Osteoblast (primary cell): ENCODE measurements at places on chromosomes 2 and 18. TPM values are rescaled to one million over a fixed set of nuclear protein-coding genes. Genes with fewer than 3 reads are reported as not detected.

DNA sequence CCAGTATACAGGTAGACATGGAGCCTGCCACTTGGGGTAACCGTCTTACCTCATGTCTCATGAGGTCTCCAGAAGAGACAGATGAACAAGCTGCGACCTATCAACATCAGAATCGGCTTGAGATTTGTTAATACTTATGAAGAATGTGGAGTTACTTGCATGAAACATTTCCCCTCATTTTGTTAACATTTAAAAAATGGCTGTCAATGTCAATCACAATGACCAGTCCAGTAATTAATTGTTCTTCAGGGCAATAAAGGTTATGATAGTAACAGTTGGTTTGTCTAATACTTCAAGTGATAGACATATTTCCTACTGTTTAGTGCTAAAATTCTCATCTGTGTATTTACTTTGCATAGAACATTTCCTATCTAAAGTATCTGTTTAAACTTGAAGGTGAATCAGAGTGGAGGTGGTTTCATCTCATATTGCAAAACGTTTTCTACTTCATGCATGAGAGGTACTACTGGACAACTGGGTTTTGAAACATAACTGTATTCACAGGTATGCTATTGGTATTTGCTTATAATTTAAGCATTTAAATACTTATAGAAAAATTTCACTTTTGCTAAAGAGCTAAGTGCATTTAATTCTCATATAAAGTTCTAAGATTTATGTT, 15.1 kb downstream of the SERTAD2 start:
- no peak for DNase-seq

GRCh38 chr2:46850742-46851141, 64.9 kb downstream of the MCFD2 start:
- DNase-seq, result peak; percentile 82

GRCh38 chr2:106143495-106144215, 50.4 kb downstream of the UXS1 start:
- no peak for DNase-seq

Gene TRAPPC8
- total RNA-seq, result 47.0 and 48.0 TPM in 2 replicates

Gene MC5R
- 0.36 and 0.59 TPM in 2 replicates for total RNA-seq

Gene SERPINB13
- total RNA-seq, result under 0.01 TPM in 1 of 2 replicates, not detected in the other

DNA sequence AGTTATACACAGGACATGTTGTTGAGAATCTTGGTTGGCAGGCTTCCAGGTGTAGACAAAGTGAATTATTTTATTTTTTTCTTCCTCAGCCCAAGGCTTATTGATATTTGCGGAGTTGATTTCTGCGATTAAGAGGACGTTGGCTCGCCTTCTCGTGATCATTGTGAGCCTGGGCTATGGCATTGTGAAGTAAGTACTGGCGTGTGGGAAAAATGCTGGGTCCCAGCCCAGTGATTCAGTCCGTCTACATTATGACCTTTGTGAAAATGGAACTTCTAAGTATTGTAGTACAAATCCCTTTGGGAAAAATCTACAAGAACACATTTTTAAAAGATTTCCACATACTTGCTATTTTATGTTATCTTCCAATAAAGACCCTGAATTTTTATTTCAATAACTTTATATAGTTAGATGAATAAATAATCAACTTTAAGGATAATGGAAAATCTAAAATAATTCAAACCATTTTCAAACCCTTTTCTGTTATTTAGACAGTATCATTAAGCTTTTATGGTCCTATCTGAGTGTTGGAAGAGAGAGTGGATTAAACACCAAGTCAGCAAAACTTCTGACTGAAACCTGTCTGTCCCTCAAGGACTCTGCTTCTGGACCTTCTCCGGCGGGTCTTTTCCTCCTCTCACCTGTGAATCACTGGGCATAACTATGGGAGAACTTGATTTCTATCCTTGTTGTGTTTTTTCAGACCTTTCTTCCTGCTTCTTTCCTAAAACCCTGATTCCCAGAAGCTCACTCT, 31.0 kb downstream of the TMEM87B start:
- DNase-seq, result no peak

DNA sequence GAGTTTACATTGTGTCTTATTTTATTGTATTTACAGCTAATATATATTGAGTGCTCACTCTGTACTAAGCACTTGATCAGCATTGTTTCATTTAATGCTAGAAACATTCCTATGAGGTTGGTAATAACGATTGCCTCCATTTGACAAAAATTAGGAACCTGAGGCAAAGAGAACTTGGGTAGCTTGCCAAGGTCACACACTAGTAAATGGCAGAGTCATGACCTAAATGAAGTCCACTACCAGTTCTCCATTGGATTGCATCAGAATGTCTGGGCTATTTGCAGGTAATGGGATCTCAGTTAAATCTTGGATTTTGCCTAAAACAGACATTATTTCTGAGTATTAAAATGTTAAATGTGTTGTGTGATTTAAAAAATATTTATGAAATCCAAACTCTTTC, 65.8 kb upstream of the CRIM1 start:
- no peak for DNase-seq

Gene CPLX4
- not detected in 2 replicates for total RNA-seq

Gene AFG3L2
- total RNA-seq, result 61.9 and 65.5 TPM in 2 replicates

GRCh38 chr2:219291910-219292490, 12.8 kb downstream of the DNAJB2 start:
- no peak for DNase-seq

DNA sequence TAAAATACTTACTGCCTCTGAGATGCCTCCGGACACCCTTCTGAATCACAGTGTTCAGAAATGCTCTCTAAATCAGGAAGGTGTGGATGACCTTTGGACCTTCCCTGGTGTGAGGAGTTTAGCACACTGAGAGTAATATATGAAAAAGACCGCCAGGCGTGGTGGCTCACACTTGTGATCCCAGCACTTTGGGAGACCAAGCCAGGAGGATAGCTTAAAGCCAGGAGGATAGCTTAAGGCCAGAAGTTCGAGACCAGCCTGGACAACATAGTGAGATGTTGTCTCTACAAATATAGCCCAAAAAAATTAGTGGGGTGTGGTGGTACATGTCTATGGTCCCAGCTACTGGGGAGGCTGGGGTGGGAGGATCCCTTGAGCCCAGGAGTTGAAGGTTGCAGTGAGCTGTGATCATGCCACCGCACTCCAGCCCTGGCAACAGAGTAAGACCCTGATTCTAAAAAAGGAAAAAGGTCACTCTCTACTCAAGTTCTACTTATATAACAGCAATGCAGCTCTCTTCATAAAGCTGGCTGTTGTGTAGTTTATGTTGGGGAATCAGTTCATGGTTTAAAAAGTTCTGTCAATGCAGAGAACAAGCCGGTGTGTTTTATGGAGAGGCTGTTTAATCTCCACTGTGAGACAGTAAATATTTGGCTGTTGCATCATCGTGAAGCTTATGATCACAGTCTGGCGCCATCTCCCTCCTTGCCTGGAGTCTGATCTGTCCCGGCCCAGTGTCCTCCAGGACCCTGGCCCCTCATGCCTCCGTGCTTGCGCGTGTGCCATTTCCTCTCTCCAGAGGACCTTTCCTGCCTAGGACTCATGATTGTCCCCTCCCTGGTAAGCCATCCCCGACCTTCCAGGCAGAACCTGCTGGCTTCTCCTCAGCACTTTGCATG, 184.5 kb downstream of the FAM210A start:
- no peak for DNase-seq

Gene CAVIN2
- total RNA-seq, result 1.2 and 1.8 TPM in 2 replicates

- no peak for DNase-seq
Observed at GRCh38 chr18:65414501-65414900, 336.3 kb upstream of the CDH7 start.

- DNase-seq, result no peak
Observed at GRCh38 chr2:85066006-85066740, 67.0 kb upstream of the TCF7L1 start.

- DNase-seq, result no peak
Observed at GRCh38 chr2:144310484-144310883, 209.4 kb downstream of the ZEB2 start.

GRCh38 chr2:194562329-194562728, 1094.7 kb upstream of the SLC39A10 start:
- no peak for DNase-seq

DNA sequence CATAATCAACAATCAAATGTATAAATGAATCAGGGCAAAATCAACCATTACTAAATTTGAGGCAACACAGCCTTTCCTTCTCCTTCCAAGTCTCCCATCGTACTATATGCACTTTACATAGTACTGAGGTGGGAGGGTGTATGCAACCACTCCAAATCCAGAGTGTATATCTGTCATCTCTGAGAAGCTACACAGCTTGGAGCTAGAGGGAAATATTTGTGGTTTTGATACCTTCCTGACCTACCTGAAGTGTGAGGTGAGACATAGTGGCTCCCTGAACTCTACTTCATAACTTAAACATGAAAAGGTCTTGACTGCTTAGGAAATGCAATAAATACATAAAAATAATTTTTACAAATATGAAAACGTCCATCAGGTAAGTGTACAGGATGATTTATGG, 30.1 kb upstream of the SLC40A1 start:
- DNase-seq, result no peak

Gene DLGAP1
- not detected in 2 replicates for total RNA-seq

DNA sequence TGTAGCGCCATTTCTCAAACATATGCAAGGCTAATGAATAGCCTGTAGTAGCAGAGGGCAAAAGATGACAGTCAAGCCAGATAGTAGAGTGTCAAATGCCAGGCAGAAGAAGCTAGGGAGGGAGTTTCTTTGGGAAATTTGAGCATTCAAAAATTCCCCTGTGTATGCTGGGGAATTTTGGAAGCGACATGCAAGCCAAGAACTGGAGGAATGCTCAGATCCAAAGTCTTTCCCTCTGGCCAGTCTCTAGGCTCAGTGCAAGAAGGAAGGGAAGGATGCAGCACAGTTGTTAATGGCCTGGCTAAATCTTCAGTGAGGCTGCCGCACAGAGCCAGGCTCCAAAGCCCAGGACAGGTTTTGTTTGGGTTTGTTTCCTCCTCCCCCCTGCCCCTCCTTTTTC, 59.9 kb downstream of the ATP9B start:
- DNase-seq, result no peak

DNA sequence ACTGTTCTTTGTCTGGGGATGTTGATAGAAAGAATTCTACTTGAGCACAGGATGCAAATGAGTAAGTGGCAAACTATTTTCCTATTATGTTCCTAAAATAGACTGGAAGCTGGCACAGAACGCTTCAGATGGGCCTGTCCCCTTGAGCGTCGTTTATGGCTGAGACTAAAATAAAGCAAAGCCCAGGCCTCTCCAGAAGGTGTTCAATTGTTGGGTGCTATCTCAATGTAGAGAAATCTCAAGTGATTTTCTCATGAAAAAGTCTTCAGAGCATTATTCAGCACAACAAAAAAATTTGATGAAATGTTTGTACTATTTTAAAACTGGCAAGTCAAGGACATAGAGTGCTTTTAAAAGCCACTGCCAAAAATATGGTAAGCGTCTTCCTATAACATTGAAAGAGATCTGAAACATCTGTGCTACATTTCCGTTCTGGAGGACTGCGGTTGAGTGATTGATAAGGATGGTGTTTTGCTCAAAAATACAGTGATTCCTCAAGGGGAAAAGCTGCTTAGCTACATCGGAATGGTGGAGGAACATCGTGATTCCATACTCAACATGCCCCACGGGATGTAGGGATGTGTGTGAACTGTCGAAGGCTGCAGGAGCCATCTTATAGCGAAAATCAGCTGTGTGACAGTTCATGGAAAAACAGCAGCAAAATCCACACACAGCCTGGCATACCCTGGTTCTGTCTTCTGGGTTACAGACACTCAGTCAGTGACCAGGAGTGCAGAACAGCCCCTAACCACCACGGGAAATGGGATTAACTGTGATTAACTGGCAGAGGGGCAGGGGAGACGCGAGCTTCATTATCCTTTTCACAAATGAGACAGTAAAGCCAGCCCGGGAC, 10.4 kb upstream of the LRRFIP1 start:
- DNase-seq, result peak; percentile 85

Gene MYCN
- not detected in 2 replicates for total RNA-seq

Gene THSD7B
- under 0.01 TPM in 2 replicates for total RNA-seq

Gene FAM210A
- total RNA-seq, result 18.0 and 24.6 TPM in 2 replicates

GRCh38 chr2:118980573-118980972, 38.6 kb downstream of the MARCO start:
- no peak for DNase-seq

Gene EMILIN2
- total RNA-seq, result 4.3 and 5.0 TPM in 2 replicates

Gene ABCB11
- under 0.01 TPM in 1 of 2 replicates, not detected in the other for total RNA-seq

Gene GALNT14
- total RNA-seq, result not detected in 2 replicates

Gene TTC27
- 24.8 and 25.3 TPM in 2 replicates for total RNA-seq

DNA sequence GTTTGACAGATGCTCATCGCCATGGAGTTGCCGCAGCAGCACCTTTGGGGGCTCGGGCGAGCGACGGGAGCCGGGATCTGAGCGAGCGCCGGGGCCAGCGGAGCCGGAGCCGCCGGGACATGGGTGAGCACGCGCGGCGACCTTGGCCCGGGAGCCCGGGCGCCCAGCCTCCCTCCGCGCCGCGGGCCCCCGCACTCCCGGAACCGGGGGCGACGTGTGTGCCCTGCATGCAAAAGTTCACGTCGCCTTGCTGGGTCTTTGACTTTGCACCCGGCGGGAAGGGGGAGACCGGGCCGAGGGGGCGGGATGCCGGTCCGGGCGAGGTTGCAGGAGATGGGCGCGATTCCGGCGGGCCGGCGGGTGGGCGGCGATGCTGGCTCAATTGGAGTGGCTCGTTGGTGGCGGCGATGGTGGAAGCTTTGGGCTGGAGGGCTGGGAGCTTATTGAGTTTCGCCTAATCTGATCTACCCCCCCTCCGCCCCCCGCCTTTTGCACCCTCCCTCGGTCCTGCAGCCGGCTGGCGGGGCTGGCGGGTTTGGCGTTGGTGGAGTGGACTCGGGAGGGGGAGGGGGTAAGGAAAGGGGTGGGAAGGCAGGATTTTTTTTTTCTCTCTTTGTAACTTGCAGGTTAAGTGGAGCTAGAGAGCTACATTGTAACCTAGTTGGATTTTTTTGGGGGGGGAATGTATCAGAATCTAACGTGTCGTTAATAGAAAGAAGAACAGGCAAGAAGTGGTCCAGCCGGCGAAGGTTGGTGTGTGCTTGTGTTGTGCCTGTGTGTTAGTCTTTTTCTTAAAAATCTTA, at the start of gene SETBP1:
SETBP1 (plus strand) TSS at position 616 of the 803 bp plus-strand sequence. CDS start 20,459 bp downstream, outside the sequence.
- peak; percentile 90 for DNase-seq

GRCh38 chr2:57602733-57603132, 443.9 kb upstream of the VRK2 start:
- no peak for DNase-seq

DNA sequence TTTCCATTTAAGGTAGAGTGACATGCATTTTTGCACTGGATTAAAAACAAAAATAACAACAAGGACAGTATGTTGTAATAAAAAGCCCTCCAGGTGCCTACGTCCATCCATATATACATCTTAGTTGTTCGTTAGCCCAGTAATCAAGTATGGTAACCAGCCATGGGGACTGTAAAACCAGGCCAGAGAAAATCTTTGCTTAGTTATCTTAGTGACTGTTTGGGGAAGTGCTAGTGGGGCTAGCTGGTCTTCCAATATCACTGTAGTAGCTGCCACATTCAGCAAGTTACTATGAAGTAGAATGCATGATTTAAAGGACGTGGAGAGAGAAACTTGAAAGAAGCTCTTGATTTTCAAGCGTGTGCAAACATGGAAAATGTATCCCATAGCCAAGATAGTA, 95.9 kb upstream of the STON1 start:
- DNase-seq, result no peak

- peak; percentile 73 for DNase-seq
Observed at GRCh38 chr2:37389989-37390765, 45.7 kb downstream of the QPCT start.

- DNase-seq, result no peak
Observed at GRCh38 chr2:10613263-10613662, 76.5 kb downstream of the NOL10 start.

- no peak for DNase-seq
Observed at GRCh38 chr2:198096002-198096401, 291.6 kb downstream of the PLCL1 start.

Gene ICA1L
- total RNA-seq, result 8.7 and 12.1 TPM in 2 replicates

- no peak for DNase-seq
Observed at GRCh38 chr18:11663439-11664029, 25.5 kb upstream of the GNAL start.

- DNase-seq, result no peak
Observed at GRCh38 chr18:5444269-5444668, 99.5 kb downstream of the EPB41L3 start.
